DMS79 treated with DMSO at 0.1 percent for 48 hours (cell line): ENCODE measurements at places on chromosomes 2 and 18.

DNA sequence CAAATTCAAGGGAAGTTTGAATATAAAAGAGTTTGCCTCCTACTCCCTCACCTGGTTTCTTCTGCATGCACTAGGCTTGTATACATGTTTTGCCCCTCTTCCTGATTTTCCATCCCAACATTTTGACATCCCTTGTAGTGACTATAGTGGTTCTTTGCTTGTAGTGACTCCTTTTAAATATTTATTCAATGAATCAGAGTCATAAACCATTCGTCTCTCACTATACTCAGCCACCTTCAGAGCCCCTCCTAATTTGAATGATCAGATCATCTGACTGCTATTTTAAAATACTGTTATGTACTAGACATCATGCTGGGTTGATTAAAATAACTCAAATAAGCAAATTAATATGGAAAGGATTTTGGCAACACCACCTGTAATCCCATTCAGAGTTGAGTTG is 492.1 kb upstream of the PIK3C3 start:
- DNase-seq, result no peak

GRCh38 chr2:163733301-163733938 is 2.4 kb downstream of the FIGN start:
- no peak for DNase-seq

DNA sequence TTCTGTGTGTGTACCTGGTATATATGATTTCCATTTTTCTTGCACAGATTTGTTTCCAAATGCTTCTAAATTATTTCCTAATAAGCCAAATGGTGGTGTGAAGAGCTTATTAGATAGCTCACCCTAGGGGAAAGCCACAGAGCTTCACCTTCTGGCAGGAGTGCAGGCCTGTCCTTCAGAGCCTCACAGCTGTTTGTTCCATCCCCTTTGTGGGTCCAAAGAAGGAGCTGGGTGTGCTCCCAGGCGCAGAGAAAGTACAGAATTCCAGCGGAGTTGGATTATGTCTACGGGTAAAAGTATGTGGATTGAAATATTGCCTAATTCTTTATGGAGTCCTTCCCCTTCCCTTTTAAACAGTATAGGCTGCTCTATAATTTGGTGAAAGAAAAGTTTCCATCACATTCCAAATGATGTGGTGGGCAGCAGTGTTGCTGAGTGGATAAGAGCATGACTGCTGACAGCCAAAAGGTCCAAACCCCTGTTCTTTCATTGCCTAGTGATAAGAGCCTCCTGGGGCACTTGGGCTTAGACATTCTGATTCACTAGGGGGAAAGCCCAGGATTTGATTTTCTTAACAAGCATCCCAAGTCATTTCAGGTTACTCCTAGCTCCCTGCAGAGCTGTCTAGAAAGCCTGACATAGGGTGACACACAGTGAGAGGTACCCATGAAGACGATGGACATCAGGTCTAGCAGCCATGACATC is 86.6 kb downstream of the WDSUB1 start:
- no peak for DNase-seq

GRCh38 chr18:42508683-42509296 is 553.8 kb downstream of the PIK3C3 start:
- DNase-seq, result no peak

- DNase-seq, result no peak
These were observed 112.7 kb upstream of the TACR1 start for GRCh38 chr2:75311993-75312392.

DNA sequence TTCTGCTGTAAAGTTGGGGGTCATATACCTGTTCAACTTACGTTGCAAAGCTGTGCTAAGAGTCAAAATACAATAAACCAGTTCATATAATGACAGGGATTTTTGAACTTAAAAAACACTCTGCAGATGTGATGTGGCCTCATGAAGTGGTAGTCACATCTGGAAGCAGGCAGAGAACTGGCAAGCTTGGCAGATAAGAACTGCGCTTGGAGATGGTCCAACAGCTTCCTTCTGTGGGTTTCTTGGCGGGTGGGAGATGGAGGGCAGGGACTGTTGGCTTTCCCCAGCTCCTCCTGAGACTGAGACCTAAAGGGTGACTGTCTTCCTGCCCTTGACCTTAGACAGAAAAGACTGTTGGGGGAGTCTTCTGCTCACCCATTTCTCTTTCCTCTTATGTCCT is 140.4 kb downstream of the CTIF start:
- peak; percentile 49 for DNase-seq

DNA sequence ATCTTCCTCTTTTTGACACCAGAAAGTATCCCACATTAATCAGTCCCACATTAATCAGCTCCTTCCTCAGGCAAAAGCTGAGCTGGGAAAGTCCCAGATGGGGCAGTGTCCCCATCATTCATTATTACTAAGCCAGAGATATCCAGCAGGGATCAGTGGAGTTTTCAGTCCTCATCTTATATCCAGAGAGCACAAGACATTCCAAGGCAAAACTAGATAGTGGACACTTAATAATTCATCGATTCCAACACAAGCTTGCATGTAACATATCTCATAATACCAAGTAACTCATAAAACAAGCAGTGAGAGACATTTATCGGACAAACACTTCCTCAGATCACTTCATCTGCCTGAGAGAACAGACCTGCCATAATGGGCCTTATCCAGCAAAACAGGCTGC is 53.1 kb downstream of the MCFD2 start:
- DNase-seq, result no peak

DNA sequence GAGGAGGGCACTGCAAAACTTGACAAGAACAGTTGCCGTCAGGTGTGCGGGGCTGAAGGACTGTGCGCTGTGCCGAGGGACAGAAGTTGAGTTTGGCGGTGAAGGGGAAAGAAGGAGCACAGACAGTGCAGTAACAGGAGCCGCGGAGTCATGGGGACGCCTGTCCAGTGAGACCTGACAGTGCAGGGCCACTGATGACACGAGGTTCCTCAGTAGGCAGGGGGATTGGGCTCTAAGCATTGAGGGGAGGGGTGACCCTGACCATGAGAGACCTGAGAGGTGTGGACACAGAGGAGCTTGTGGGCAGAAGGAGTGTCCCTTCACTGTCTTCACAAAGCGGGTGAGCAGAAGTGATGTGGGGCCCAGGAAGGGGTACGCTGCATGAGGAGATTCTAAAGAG is 104.8 kb downstream of the MTCL1 start:
- DNase-seq, result no peak

DNA sequence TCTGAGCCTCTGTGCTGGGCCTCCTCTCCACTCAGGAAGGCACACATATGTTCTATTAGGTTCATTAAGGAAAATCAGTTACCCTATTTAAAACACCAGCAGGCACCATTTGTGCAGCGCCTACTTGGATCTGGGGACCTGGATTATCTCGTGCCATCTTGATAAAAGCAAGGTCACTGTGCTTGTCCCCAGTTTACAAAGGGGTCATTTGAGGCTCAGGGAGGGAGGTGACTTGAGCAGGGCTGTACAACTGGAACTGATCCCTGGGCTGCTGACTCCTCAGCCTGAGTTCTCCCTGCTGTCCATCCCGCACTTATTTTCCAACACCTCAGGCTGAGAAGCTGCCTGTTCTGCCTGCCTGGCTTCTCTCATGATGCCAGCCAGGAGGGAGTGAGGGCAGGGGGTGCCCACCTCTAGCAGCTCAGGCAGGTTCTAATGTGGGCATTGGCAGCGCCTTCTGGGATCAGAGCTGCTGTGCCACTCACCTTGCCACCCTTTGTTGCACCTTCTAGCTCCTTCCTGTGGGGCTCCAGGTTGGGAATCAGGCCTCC is 120.3 kb downstream of the GLI2 start:
- DNase-seq, result no peak

- DNase-seq, result no peak
These were observed 19.7 kb downstream of the TWSG1 start for GRCh38 chr18:9354256-9354655.

- no peak for DNase-seq
These were observed 31.8 kb upstream of the TMEM131 start for GRCh38 chr2:98027538-98027937.

- no peak for DNase-seq
These were observed 193.5 kb downstream of the SS18 start for GRCh38 chr18:25896956-25897355.

DNA sequence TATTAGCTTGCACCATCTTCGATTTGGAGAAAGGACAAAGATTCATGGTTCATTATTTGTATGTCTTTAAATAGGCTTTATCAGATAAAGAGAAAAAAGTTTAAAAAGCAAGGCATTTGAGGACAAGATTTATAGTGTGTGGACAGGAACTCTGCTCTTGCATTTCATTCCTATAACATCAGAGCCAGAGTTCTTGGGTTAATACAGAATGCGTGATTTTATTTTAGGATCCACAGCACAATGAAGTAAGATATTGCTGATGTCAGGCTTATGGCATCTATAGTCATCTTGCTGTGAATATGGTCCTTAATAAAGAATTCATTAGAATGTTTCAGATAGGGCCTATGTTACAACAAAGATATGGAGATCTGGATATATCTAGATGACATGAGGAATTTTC is 19.7 kb downstream of the RASGRP3 start:
- no peak for DNase-seq

- DNase-seq, result no peak
These were observed 22.9 kb upstream of the RPL37A start for GRCh38 chr2:216475767-216476166.

DNA sequence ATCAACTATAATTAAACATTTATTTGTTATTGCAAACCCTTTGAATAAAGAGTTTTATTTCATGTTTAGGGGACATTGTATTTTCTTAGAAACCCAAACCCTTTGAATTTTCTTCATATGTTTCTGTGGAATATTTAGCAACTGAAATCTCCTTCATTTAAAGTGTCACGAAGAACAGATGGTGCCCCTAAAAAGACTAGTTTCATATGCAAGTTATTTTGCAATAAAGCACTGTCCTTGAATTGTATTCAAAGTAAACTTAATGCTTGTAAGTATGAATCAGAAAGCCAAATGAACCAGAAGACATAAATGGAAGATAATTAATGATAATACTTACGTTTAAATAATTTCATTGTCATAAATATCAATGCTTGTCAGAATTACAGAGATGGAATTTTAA is 151.9 kb upstream of the CWC22 start:
- no peak for DNase-seq

GRCh38 chr2:206983161-206983859 is 44.0 kb downstream of the CPO start:
- DNase-seq, result peak; percentile 46

DNA sequence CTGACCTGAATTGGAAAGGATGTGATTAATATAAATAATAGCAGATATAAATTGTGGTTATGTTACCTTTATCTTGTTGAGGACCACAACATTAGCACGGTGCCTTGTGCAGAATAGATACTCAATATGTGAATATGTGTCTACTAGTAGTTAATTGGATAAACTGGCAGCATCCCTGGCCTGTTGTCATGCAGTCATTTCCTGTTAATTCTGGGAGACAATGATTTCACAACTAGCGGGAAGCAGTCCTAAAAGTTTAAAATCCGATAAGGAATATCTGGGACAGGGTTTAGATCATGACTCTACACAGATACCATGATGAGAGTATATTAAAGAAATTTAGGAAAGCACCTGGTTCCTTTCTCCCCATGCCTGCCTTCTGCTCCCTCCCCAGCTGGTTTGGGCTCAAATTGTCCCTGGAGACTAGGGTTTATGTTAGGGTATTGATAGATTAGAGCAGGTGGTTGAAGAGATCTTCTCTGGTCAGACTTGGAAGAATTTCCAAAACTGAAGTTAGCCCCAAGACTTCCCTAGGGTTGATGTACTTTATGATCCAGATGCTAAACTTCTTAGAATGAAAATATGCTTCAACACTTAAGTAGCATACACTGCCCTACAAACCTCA is 32.8 kb downstream of the CYBRD1 start:
- no peak for DNase-seq

- DNase-seq, result no peak
These were observed 11.2 kb downstream of the SLC66A3 start for GRCh38 chr2:11166476-11166875.
